ENCODE measurements at places on chromosomes 1 and 21. TPM values are rescaled to one million over a fixed set of nuclear protein-coding genes. Genes with fewer than 3 reads are reported as not detected.
A peak's percentile ranks its signal among the peaks of the same experiment; 100 is the strongest.

Gene C1orf87
- not detected for total RNA-seq

Gene CXADR
- 80.8 TPM for total RNA-seq

Gene PDXK
- 137 TPM for total RNA-seq

Gene LCE2C
- total RNA-seq: not detected

Gene DMRTA2
- total RNA-seq: not detected

Gene RIMKLA
- 2.3 TPM for total RNA-seq

Gene INKA2
- total RNA-seq: 5.7 TPM

Gene FOXO6
- total RNA-seq: 8.6 TPM

- no peak for DNase-seq
These were observed 60.6 kb downstream of the MYOM3 start for GRCh38 chr1:24051206-24051945.

- DNase-seq: no peak
These were observed 210.6 kb downstream of the KIF26B start for GRCh38 chr1:245365095-245366020.

DNA sequence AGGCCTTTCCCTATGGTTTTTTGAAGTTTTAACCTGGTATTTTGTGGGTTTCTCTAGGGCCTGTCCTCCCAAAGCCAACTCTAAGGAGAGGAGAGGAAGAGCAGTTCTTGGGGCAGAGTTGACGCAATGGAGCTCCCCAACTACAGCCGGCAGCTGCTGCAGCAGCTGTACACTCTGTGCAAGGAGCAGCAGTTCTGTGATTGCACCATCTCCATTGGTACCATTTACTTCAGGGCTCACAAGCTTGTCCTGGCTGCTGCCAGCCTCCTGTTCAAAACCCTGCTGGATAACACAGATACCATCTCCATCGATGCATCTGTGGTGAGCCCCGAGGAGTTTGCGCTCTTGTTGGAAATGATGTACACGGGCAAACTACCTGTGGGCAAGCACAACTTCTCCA lies 38.2 kb downstream of the ZBTB40 start:
- no peak for DNase-seq

- DNase-seq: no peak
These were observed 11.1 kb upstream of the KNCN start for GRCh38 chr1:46562498-46562897.

GRCh38 chr1:233695901-233696300 lies 82.0 kb downstream of the KCNK1 start:
- DNase-seq: no peak

GRCh38 chr1:184296466-184297243 lies 90.2 kb upstream of the C1orf21 start:
- peak; percentile 86 for DNase-seq

GRCh38 chr21:38863291-38863690 lies 57.6 kb downstream of the ETS2 start:
- DNase-seq: no peak

DNA sequence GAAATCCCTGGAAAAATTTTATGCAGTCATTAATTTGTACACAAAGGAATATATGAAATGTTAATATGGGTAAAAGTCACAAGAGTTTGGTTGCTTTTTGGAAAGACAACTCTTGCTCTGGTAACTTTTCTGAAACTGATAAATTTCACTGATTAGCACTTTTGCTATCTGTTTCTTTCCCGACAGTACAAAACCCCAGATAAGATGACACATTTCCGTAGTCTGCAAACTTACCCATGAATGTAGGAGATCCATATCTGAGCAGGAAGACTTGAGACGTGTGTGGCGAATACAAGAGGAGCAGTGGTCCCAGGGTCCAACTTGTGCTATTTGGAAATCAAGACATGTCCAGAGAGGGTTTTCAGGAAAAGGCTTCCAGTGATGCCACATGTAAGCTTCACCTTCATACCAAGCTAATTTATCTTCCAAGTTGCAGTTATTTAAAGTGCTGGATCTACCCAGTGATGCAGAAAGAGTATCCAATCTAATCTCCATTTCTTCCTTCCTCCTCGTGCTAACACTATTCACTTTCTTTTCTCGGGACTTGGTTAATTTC lies 35.9 kb upstream of the SAMSN1 start:
- DNase-seq: no peak

DNA sequence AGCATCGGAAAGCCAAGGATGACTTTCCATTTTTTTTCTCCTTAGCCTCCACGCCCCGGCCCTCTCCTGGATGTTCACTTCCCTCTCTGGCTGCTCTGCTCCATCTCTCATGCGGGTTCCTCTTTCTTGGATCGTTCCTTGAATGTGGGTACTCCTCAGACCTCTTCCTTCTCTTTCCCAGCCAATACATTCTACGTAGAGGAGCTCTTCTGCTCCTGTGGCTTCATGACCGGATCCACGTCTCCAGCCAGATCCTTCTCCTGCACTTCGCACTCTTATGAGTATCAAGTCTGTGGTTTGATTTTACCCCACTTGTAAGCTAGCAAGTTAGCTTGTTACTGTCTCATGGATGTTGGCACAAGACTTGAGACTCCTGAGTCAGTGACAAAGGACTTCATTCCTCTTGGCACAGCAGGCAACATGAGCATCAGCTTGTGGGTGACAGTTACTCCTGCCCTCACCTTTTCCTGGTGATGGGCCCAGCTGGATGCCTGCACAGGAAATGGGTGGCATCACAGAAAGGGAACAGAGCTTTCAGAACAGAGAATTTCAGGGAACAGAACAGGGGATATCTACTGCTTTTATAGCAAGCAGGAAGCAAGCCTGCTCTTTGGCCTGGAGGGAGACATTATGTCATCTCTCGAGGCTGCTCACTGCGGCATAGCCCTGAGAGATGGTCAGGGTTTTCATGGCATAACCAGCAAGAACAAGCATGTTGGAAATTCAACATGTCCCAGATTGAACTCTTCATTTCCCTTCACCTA lies 100.1 kb upstream of the KIF26B start:
- no peak for DNase-seq

DNA sequence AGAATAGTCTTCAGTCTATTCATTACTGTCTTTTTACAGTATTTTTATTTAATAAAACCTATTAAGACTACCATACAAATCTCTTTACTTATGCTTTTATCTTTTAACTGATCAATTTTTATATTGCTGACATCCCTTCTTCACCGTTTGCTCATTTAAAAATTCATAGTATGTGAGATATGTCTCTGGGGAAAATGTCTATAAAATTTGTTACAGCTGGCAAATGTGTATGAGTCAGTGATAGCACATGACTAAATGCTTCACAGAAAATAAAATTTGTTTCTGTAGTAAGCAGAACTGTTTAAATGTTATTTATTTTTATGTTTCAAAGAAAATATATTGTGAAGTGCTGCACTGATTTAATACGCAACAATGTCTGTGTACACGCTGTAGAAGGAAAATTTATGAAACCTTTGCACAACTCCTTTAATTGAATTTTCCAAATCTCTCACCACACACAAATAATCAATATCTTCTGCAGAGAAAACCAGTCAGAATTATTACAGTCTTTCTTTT lies 74.2 kb downstream of the ITGB3BP start:
- DNase-seq: no peak

DNA sequence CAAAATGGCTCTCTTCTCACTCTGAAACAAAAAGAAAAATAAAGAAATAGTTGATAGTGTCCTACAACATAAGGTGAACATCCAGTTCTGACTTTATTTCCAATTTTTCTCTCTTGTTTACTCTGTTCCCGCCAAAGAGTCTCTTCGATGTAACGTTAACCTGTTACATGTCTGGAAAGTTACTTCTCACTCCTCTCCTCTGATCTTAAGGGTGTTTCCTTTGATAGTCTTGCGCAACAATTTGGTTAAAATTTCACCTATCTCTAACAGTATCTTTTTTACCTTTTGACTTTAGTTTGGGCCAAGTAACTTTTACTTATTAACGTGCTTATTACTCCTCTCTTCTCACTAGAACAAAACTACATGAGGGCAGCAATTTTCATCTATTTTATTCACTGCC lies 1450.2 kb downstream of the BRINP3 start:
- DNase-seq: no peak

- DNase-seq: no peak
These were observed 218.7 kb downstream of the LBR start for GRCh38 chr1:225209153-225209552.

DNA sequence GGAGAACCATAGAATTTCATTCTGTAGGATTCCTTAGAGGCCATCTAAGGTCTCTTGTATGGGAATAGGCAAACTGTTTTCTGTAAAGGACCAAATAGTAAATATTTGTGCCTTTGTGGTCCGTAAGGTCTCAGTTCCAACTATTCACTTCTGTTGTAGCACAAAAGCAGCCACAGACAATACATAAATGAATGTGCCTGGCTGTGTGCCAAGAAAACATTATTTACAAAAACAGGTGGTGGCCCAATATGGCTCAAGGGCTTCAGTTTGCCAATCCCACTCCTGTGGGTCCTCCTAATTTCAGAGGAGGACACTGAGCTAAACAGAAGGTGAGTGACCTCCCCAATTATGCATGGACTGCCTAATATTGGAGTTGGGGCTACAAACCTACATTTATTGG lies 67.6 kb upstream of the EDEM3 start:
- no peak for DNase-seq

GRCh38 chr1:15096293-15096692 lies 57.3 kb upstream of the TMEM51 start:
- DNase-seq: no peak

DNA sequence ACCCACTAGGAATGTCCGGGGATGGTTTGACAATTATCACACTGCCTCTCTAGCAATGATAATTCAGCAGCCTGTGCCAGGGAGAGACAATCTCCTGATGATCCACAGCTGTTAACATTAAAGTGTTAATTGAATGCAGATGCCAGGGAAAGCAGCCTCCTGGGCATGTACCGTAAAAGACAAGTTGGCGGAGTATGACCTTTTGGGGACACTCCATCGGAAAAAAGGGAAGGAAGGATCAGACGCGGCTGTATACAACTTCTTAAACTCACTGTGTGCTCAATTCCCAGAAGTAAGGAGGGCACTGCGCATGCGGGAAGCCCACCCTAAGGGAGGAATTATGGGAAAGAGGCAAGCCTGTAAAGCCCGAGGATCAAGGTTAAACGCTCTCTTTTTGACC lies 62.6 kb downstream of the MAP3K7CL start:
- no peak for DNase-seq

- no peak for DNase-seq
These were observed 26.1 kb upstream of the SLC30A1 start for GRCh38 chr1:211605034-211605433.

GRCh38 chr1:23916209-23917131 lies 3.3 kb upstream of the CNR2 start:
- DNase-seq: peak; percentile 77

DNA sequence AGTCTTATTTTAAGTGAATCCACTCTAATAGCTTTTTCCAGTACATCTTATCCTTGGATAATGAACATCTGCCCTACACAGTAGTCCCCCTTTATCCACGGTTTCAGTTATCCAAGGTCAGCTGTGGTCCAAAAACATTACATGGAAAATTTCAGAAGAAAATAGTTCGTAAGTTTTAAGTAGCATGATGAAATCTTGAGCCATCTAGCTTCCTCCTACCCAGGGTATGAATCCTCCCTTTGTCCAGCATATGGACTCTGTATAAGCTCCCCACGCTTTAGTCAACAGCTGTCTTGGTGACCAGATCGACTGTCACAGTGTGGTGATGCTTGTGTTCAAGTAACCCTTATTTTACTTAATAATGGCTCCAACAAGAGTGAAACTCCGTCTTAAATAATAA lies 2.6 kb downstream of the GLRX2 start:
- DNase-seq: no peak

DNA sequence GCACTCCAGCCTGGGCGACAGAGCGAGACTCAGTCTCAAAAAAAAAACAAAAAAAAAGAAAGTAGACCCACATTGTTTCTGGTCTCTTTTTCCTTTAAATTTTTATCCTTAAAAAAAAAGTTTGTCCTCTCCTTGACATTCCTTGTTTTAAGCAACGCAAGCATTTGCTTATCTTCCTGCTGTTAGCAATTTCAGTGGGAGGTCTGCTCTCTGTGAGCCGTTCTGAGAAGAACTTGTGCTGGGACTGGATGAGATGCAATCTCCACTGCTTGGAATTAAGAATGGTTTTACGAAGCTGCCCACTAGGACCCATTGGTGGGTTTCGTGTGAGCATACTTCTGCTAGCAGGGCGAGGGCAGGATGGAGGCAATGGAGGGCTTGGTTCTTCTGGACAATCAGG lies 225.1 kb upstream of the TMEM51 start:
- DNase-seq: no peak

GRCh38 chr1:1419813-1420653 lies 1.0 kb downstream of the ANKRD65 start:
- no peak for DNase-seq

DNA sequence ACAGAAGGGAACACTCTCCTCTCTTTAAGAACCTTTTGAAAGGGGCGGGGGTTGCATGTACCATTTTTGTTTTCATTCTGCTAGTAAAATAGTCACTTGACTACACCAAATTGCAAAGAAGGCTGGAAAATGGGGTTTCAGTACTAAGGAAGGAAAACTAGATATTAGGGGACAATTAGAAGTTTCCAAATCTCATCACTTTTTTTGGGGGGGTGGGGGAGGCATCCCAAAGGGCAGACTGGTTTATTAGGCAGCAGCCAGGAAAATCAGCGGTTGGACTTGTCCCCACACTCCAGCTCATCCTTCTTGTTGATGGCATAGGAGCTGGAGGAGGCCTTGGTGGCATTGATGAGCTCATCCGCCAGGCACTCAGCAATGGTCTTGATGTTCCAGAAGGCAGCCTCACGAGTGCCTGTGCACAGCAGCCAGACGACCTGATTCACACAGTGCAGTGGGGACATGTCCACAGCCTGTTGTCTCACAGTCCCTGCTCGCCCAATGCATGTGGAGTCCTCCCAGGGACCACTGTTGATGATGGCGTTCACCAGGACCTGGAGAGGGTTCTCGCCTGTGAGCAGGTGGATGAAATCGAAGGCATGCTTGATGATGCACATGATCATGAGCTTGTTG lies 1.7 kb upstream of the TMEM50B start:
- DNase-seq: no peak

GRCh38 chr1:25936947-25937346 lies 30.7 kb upstream of the STMN1 start:
- no peak for DNase-seq

DNA sequence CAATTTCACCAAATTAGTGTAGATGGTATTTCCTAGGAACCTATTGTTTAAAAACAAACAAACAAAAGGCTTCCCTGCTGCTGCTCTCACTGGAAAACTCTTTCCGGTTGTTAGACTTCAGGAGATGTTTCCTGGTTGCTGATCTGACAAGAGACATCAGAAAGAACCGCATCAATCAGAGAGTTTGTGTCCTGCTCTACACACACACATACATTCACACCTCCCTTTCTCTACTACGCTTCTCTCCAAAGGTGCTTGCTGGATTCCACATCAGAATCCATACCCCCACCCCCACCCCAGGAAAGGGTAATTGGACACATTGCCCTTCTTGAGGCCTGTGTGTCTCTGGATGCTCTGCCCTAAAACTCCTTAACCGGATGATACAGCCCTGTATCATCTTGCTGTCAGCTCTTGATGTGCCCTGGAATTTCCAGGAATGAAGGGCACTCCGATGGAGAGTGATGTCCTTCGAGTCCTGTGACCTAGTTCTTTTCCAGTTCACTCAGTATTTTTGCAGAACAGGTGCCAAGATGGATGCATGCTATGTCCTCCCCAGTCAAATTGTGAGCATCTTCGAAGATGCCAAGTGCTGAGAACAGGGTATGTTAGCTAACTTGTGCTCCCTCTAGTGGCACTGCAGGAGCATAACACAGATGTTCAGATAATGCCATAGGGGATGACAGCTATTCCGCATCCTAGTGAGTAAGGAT lies 113.7 kb upstream of the SLC35F3 start:
- no peak for DNase-seq

- no peak for DNase-seq
These were observed 254.3 kb downstream of the RGS7 start for GRCh38 chr1:241102664-241103063.

Data from ureter (tissue), 1 donor.